ENCODE measurements at places on chromosomes 6 and 20. TPM values are rescaled to one million over a fixed set of nuclear protein-coding genes. Genes with fewer than 3 reads are reported as not detected.

CNR1 gene
- total RNA-seq = 0.31 TPM

DNA sequence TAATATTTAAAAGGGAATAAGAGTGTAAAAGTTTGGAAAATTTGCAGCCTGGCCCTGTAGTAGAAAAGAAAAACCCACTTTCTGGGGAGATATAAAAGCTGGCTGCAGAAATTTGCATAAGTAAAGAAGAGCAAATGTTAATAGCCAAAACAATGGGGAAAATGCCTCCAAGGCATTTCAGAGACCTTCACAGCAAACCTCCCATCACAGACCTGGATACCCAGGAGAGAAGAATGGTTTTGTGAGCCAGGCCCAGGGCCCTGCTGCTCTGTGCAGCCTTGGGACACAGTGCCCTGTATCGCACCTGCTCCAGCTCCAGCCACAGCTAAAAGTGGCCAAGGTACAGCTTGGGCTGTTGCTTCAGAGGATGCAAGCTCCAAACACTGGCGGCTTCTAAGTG lies 113.8 kb downstream of the BTBD9 start:
- H3K4me3 ChIP-seq = no peak overlapping the region
- no peaks in the 10 kb centered on the region for H3K4me1 ChIP-seq
- H3K36me3 ChIP-seq = no peaks in the 10 kb centered on the region
- no peak for DNase-seq

- no peak overlapping the region for H3K27ac ChIP-seq
- H3K36me3 ChIP-seq = no peaks in the 10 kb centered on the region
- no peaks in the 10 kb centered on the region for H3K27me3 ChIP-seq
Measured at GRCh38 chr6:49097116-49097515, 365.9 kb downstream of the MMUT start.

GRCh38 chr6:12516070-12516469 lies 200.5 kb upstream of the PHACTR1 start:
- no peaks in the 10 kb centered on the region for H3K27me3 ChIP-seq
- H3K36me3 ChIP-seq = no peaks in the 10 kb centered on the region
- peak; percentile 12 for DNase-seq
- no peak overlapping the region for H3K4me3 ChIP-seq
- peaks cover 9% of the 10 kb centered on the region for H3K4me1 ChIP-seq
- H3K27ac ChIP-seq = no peak overlapping the region

- H3K4me3 ChIP-seq = peak overlapping the region; percentile 89
- H3K36me3 ChIP-seq = peaks cover 44% of the 10 kb centered on the region
- H3K27me3 ChIP-seq = no peaks in the 10 kb centered on the region
- peaks cover 35% of the 10 kb centered on the region for H3K4me1 ChIP-seq
- DNase-seq = peak; percentile 14
Measured at GRCh38 chr6:166958926-166959861, 2.8 kb upstream of the RNASET2 start.

GRCh38 chr6:22238861-22239260 lies 58.0 kb downstream of the PRL start:
- H3K4me3 ChIP-seq = no peak overlapping the region
- DNase-seq = no peak
- H3K36me3 ChIP-seq = no peaks in the 10 kb centered on the region
- H3K27me3 ChIP-seq = no peaks in the 10 kb centered on the region
- H3K4me1 ChIP-seq = no peaks in the 10 kb centered on the region

GRCh38 chr20:6515261-6515660 lies 252.2 kb upstream of the BMP2 start:
- H3K36me3 ChIP-seq = no peaks in the 10 kb centered on the region
- H3K4me1 ChIP-seq = peaks cover 12% of the 10 kb centered on the region

DNA sequence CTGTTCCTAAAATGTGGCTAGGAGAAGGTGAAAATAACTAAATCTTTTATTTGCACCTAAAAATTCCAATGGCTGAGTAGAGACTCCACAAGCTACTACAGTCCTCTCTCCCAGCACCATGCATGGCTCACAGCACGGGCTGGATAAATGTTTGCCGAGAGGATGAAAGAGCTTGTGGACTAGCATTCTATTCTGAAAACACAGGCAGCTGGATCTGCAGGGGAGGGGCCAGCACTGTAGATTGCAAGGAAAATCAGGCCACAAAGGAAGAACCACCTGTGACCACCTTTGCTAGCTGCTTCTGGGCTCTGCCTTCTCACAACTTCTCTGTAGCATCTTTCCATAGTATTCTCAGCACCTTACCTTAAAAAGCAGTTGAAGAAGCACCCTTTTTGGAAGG lies 46.6 kb downstream of the CLIC5 start:
- H3K36me3 ChIP-seq = no peaks in the 10 kb centered on the region
- no peak for DNase-seq
- no peak overlapping the region for H3K4me3 ChIP-seq
- no peaks in the 10 kb centered on the region for H3K27me3 ChIP-seq

DNA sequence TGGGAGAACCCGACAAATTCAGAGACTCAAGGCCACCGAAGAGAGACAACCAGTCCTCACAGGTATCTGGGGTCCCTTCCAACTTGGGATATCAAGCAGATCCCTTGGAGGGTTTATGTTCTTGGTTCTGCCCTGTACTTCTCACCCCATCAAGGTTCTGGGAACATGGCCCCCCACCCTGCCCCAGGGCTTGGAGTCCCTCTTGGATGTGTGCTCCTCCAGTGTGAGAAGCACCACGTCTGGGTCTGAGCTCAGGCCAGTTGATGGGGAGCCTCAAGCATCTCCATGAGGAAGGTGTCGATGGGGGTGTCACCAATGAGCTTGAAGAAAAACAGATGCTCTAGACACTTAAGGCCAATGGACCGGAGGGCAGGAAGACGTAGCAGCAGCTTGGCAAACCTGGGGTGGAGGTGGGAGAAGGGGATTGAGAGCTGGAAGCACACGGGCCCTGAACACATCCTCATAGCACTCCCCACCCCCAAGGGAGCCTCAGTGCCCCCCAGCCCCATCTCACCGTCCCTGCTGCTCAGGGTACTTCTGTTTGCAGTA lies 2.2 kb upstream of the COL11A2 start:
- peaks cover 39% of the 10 kb centered on the region for H3K27me3 ChIP-seq
- no peak overlapping the region for H3K27ac ChIP-seq
- peaks cover 60% of the 10 kb centered on the region for H3K36me3 ChIP-seq
- H3K4me1 ChIP-seq = peaks cover 37% of the 10 kb centered on the region
- no peak for DNase-seq

GUCA1A gene
- total RNA-seq = not detected

- peak overlapping the region; percentile 74 for H3K27ac ChIP-seq
- H3K4me3 ChIP-seq = peak overlapping the region; percentile 20
- H3K36me3 ChIP-seq = peaks cover 35% of the 10 kb centered on the region
- H3K27me3 ChIP-seq = no peaks in the 10 kb centered on the region
- DNase-seq = peak; percentile 87
- H3K4me1 ChIP-seq = peaks cover 30% of the 10 kb centered on the region
Measured at GRCh38 chr20:35575958-35576357, 34.1 kb downstream of the ERGIC3 start.
